NAMALWA (cell line): ENCODE measurements at places on chromosomes 7 and 10.

DNA sequence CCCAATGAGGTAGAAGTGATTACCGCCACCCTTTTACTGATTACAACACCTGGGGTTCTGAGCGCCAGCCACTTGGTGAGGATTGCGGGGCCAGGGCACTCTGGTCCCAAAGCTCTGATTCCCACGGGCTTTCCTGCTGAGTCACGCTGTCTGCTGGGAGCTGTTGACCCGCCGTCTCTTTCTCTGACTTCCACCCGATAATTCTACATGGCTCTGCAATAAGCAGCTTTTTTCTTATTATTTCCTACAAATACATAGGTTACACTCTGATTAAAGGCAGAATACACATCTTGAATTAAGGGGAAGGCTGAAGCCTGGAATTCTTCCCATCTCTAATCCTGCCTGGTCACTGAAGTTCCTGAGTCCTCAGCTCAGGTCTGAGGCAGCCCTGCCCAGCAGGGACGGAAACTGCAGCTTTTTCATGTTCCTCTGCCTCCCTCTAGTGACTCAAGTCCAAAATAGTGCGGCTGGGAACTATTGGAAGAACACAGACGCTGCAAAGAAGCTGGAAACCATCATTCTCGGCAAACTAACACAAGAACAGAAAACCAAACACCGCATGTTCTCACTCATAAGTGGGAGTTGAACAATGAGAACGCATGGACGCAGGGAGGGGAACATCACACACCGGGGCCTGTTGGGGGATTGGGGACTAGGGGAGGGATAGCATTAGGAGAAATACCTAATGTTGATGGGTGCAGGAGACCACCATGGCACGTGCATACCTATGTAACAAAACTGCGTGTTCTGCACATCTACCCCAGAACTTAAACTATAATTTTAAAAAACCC, 178.3 kb downstream of the PRKCQ start:
- DNase-seq, result peak; percentile 85

GRCh38 chr7:8442051-8442813, 8.8 kb downstream of the NXPH1 start:
- no peak for DNase-seq

- DNase-seq, result no peak
These were observed 4.4 kb downstream of the NACAD start for GRCh38 chr7:45084336-45084735.

DNA sequence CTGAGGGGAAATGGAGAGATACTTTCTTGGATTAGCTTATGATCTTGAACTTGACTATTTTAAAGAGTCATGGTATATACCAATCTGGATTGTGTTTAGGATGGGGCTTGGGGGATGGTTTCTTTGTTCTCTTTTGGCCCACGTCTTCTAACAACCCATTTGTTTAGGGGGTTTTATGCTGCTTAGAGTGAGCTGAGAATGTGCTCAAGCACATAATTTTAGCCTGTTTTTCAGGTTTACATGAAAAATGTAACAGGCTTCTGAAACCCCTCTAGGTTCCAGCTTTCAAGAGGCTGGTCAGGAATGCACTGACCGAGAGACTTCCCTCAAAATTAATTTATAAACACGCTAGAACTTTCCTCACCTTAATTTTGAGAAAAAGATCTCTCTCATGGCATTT, 94.3 kb downstream of the AUTS2 start:
- DNase-seq, result peak; percentile 65

DNA sequence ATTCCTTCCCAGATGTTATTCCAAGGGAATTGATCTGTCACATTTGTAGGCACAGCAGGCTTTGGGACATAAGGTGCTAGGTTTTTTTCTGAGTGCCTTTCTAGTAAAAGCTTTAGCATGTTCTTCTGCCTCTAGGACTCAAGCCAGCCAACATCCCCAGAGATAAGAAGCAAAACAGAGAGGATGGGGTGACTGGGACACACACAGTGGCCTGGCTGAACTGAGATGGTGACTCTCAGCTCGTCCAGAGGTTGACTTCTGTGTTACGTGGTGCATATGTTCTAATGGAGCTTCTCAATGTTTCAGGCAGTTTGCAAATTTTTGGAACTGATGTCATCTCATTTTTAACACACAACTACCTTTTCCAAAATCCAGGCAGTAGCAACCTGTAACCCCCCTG, 188.1 kb upstream of the CELF2 start:
- no peak for DNase-seq

GRCh38 chr7:31134246-31135188, 82.4 kb downstream of the ADCYAP1R1 start:
- DNase-seq, result peak; percentile 86

DNA sequence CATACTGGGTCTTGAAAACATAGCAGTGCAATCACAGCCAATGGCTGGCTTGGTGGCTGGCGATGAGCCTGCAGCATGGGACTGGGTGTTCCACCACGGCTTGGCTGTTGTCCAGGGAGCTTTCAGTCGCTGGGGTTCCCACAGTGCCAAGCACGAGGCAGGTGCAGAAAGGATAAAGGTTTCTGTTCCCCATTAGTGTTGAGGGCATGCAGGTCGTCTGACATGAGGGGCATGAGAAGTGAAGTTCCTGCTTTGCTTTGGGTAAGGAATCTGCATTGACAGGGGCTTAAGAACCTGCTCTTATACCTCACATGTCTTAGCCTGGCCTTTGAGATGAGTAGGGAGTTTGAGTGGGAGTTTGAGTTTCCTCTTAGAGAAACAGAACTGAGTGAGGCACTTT, 9.0 kb upstream of the CFTR start:
- DNase-seq, result peak; percentile 21

GRCh38 chr10:57657164-57657765, 610.4 kb downstream of the IPMK start:
- peak; percentile 67 for DNase-seq

DNA sequence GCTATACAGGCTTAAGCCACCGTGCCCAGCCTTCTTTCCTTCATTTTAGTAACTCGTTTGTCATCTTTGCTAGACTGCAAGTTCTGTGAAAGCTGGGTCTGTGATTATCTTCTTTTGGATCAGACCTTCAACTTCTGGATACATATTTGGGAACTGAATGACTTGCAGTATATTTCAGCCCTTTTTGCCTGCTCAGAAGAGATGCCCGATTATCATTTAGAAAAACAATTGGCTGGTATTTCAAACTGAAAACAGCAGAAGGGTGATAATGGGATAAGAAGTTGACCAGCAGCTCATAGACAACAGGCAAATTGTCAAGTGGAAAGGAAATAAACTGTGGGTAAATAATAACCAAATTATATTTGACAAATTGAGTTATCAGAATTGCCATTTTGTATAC, 14.6 kb downstream of the RSBN1L start:
- DNase-seq, result no peak

DNA sequence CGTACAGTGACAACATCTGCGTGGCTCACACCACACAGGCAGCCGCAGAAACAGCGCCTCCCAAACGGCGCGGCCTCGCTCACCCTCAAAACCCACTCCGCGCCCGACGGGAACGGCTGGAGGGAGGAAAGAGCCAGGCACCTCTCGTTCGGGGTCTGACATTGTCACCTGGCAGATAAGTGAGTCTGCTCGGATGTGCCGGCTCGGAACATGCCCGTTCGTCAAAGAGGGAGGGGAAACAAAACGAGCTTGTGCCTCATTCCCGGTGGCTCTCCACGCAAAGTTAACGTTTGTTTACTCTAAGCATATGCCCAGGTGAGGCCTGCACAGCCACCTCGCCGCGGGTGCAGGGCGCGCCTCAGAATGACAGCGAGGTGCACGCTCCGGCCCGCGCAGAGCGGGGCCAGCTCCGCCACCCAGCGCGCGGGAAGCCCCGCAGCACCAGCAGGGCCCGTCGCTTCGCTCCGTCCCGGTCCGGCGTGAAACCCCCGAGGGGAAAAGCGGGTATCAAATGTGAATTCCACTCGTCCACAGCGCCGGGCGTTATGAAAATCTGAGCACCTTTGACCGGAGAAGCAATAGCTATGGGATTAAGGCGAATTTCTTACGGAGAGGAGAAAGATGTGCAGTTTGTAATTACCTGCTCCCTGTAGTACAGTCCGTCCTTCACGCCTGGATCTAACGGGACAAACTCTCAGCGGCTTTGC, 13.1 kb downstream of the CNPY1 start:
- no peak for DNase-seq

DNA sequence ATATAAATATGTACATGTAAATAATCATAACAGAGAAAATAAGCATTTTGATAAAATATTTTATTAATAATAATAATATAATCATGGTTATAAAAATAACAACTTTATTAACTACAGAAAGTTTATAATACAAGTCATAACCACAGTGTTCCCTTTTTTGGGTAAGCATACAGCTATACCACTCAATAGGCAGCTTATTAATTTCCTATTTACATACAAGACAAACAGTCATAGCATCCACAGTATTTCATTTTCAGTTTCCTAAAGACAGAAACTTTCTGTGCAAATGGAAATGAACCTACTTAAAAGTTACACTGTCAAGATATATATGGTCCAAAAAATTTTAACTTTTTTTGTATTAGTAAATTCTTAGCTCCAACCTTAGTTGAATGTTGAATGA, 70.9 kb downstream of the HGF start:
- DNase-seq, result no peak

DNA sequence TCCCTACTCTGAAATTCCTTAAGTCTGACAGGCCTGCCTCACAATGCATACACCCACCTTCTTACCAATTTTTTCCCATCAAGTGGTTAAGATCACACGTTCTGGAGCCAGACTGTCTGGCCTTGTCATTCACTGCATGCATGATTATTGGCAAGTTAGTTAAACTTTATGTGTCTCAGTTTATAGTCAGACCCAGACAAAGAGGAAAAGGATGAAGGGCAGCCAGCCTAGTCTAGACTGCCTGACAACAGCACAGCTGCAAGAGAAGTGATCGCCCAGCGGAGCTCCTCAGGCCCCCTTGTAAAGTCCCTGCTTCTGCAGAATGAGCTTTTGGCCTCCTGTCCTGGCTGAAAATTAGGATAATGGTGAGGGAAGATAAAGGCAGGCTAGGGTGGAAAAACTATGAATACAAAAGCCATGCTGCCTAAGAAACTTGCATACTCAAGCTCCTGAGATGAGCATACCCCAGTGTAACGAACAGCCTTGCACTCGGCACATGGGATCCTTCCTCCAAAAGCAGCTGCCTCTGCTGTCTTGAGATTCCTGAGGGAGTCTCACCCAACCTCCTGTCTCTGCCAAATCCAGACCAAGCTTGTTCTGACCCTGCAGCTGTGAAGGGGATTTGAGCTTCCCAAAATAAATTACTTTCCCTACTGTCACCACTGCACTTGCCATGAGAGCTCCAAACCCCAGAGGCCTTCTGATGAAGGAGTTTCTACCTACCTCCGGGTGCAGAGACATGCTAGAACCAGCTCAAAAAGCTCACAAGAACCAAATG, 26.7 kb upstream of the MRLN start:
- no peak for DNase-seq

- DNase-seq, result peak; percentile 71
These were observed 237.2 kb upstream of the KAT6B start for GRCh38 chr10:74589226-74589673.

GRCh38 chr7:139908792-139909191, 79.7 kb downstream of the TBXAS1 start:
- DNase-seq, result no peak

- no peak for DNase-seq
These were observed 561.7 kb downstream of the KCNMA1 start for GRCh38 chr10:77075926-77076325.

GRCh38 chr10:22713853-22714478, 412 bp downstream of the PIP4K2A start:
- peak; percentile 60 for DNase-seq

DNA sequence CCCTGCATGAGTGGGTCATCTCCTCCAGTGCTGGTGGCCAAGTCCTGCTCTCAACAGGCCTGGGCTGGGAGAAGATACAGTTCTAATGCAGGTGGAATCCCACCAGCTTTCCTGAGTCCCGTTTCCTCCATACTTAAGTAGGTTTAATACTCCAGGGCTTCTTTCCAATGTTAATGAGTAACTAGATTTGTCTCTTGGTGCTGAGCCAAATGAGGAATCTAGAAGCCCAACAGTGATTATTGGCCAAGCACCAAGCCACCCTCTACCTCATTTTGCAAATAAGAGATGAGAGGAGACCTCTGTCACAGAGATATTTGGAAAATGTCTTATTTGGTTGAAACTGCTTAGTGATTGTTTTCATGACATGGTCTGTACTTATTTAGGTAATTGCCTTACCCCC, 37.1 kb downstream of the STARD3NL start:
- no peak for DNase-seq

- DNase-seq, result peak; percentile 84
These were observed 37.9 kb downstream of the SYPL1 start for GRCh38 chr7:106074257-106074656.

- no peak for DNase-seq
These were observed 137.6 kb downstream of the C10orf105 start for GRCh38 chr10:71582019-71582418.

DNA sequence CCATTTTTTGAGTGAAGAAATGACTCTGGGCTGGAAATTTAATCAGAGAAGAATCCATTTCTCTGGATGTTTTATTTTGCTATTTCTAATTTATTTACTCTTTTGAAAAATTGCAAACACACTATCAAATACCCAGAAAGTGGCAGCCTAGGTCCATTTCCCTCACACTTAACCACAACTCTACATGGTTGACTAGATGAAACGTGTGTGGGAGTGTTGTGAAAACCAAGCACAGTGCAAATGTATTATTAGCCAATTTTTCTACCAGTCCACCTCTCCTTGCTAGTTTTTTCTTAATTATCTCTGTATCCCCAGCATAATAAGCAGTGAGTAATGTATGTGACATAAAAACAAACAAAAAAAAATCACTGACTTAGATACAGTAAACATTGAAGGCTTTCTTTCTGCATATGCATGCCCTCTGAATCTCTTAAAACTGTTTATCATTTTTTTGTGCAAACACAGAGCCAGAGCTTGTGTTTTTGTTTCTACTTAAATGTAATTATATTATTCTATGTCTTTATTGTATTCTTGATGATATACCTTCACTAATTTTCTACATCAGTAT, 30.9 kb downstream of the SCIN start:
- no peak for DNase-seq

DNA sequence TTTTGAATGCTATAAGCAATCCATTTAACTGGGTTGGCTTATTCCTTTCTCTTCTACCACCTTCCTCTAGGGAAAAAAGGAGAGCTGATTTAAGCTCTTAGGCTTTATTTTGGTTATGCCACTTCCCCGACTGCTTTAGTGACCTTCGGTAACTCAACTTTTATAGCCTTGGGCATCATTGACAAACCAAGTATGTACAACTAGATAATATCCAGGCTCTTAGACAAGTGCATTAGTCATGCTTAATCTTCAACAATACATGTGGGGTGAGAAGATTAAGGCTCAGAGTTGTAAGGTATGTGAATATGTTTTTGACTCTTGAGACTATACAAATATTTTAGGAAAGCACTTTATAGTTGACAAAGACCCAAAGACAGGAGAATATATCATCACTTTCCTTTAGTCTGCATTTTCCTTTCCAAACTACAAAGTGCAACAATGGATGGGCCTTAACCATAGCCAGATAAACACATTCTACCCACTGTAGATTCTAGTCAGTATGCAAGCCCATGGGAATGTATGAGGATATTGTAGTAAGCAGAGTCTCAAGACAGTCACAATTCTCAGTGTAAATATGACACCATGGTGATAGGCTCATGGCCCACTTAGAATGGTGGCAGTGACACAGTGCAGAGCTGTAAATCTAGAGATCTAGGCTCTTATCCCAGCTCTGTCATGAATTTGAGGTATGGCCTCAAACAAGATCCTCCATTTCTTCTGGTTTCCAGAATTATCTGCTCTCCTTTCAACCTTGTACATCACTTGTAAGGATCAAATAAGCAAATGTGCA, 1117.3 kb downstream of the SORCS3 start:
- no peak for DNase-seq
